ENCODE measurements at places on chromosomes 11 and 22.

DNA sequence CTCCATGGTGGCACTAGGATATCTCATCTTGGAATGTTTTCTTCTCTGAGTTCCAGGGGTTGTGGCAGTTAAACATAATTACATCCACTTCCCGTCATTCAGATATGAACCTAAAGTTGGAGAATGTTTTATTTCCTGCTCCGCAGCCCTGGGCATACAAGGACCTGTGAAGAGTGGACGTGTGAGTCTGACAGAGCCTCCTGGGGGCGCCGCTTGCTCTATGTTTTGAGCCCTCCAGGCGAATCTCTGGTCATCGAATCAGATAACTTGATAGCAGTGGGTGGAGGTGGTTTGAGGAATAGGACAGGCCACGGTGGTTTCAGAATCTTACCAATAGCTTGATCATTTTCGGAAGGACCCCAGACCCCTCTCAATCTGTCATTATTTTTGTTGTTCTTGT, 174.2 kb downstream of the NTM start:
- DNase-seq, result no peak

GRCh38 chr11:117538263-117539135, 210.8 kb downstream of the CEP164 start:
- DNase-seq, result no peak

GRCh38 chr11:65398362-65398910, 12.0 kb downstream of the FRMD8 start:
- DNase-seq, result no peak

DNA sequence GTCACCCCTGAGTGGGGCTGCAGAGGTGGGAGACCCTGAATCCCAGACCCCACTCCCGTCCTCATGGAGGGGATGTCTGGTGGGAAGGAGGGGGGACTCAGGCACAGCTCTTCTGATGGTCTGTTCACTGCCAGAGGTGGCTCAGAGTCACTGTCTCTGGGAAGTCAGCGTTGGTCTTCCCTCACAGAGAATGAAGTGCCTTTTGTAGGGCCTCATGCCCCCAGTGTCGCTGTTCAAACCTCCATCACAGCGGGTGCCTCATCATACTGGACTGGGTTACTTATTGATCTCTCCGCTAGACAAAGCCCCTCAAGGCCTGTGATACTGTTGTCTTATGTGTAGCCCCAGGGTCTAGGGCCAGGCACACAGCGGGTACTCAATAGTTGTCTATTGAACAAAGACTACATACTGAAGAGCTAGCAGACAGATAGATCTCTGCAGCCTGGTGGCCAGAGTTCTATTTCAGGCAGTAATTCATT, 41.3 kb downstream of the CD6 start:
- no peak for DNase-seq

- no peak for DNase-seq
Measured at GRCh38 chr11:25408146-25408545, 911.3 kb downstream of the LUZP2 start.

DNA sequence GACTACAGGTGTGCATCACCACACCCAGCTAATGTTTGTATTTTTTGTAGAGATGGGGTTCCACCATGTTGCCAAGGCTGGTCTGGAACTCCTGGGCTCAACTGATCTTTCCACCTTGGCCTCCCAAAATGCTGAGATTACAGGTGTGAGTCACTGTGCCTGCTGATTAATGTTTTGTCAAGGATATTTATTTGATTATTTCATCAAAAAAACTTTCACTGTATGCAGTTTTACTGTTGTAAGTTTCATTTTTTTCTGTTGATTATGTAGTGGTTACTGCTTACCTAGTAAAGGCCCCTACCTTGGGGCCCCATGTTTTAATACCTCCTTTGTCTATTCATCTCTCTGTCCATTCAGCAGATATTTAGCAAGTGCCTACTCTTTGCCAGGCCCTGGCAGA, 16.7 kb upstream of the FAM168A start:
- DNase-seq, result no peak

DNA sequence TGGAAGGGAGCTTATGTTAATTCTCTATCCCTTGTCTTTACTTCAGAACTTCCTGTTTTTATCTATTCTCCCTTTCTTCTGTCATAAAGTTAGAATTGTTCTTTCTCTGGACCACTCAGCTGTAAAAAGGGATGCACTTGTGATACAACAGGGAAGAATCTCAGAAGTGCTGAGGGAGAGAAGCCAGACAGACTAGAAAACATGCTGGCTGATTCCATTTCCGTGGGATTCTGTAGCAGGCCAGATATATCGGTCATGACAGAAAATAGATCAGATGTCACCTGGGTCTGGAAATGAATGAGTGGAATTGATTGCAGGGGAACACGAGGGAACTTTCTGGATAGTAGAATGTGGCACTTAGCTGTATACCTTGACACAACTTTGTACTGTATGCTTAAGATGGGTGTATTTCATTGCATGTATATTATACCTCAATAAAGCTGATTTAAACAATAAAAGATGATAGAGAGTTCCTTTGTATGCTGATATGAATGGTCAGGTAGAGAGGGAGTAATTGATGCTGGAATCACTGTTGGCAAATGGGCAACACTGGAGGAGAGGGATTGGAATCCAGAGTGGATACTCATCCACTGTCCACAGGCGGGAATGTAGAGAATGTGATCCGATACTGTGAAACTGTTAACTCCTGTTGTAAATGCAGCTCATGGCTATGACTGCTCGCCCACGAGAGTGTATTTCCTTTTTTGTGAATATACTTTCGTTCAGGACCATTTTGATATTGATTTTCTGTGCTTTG, 59.6 kb downstream of the ATXN10 start:
- no peak for DNase-seq

GRCh38 chr11:35723493-35723892, 60.9 kb downstream of the TRIM44 start:
- no peak for DNase-seq

DNA sequence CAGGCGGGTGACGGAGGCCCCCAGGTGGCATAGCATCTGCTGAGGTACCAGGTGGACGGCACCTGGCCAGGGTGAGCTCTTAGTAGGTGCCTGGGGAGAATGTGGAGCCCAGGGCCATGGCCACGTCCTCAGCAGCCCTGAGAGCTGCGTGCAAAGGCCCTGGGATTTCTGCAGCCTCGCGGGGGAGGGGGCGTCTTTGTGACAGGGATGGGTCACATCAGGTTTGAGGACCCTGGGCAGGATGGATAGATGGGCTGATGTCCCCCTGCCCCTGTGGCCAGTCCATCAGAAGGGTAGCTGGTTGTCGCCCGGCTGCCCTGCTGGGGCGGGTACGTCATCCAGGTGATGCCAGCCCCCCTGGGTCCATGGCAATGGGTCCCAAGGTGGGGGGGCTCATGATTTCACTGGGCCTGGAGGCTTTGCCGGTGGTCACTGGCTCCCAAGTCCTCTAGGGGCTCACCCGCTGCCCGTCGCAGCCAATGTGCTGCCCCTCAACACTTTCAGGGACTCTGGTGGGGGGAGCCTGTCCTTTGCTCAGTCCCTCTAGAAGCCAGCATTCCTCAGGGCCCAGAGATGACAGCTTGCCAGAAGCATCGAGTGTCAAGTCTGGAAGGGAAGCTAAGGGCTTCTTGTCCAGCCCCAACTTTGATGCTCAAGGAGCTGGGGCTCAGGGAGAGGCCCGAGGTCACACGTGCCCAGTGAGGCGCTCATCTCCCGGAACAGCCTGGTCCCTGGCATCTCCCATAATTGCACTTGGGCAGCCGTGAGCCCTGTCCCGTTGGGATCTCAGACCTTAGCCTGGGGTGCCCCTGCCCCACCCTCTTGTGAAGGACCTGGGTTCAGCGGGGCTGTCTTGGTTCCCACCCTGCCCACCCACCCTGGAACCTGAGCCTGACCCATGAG, 777 bp downstream of the TBX10 start:
- no peak for DNase-seq

DNA sequence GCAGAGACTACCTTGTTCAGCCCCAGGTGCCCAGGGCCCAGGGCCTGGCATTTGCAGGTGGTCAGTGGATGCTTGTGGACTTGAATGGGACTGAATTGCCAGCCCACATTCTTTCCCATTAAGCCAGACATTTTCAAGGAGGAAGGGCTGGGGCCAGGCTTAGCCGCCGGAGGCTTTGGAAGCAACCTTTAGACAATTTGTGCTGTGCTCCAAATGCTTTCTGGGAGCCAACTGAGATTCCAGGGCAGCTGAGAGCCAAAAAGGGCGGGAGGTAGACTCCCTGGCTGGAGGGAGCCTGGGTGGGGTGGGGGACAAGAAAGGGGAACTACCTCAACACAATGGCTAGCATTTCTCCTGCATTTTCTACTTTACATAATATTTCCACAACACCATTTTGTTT, 54.8 kb upstream of the TIMP3 start:
- no peak for DNase-seq

DNA sequence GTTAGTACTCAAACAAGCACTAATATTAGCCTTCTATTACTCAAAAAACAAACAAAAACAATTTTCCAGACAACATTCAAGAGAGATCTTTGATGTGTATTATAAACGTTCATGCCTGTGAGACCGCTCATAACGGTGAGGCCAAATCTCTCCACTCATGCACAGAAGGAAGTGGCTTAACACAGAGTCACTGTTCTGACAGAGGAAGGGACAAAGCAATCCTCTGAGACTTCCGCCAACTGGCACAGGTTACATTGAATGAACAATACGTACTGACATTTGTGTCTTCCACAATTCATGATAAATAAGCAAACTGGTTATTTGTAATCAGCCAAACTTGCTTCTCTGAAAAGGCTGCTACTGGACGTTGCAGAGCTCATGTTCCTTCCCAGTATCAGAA, 30.5 kb downstream of the CHKA start:
- peak; percentile 14 for DNase-seq

- no peak for DNase-seq
Measured at GRCh38 chr11:14977101-14977880, 5.1 kb upstream of the CALCA start.

GRCh38 chr11:120141113-120141767, 3.3 kb upstream of the TRIM29 start:
- DNase-seq, result no peak

DNA sequence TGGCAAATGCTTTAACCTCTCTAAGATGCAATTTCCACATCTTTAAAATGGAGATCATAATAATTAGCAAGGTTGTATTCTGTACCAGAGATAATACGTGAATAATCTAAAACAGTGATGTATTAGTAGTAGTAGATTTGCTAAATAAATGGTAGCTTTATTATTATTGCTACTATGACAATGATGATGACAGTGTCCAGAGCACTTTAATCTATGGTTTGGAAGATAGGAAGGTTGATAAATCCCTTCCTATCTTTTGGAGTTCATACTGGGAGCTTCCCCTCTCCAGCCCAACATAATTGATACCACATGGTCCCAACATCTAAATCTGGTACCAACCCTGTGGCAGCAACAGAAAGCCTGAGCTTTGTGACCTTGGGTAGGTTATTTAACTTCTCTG, 267.8 kb downstream of the FAT3 start:
- no peak for DNase-seq

GRCh38 chr11:65629579-65629978, 8.3 kb upstream of the SIPA1 start:
- DNase-seq, result no peak

DNA sequence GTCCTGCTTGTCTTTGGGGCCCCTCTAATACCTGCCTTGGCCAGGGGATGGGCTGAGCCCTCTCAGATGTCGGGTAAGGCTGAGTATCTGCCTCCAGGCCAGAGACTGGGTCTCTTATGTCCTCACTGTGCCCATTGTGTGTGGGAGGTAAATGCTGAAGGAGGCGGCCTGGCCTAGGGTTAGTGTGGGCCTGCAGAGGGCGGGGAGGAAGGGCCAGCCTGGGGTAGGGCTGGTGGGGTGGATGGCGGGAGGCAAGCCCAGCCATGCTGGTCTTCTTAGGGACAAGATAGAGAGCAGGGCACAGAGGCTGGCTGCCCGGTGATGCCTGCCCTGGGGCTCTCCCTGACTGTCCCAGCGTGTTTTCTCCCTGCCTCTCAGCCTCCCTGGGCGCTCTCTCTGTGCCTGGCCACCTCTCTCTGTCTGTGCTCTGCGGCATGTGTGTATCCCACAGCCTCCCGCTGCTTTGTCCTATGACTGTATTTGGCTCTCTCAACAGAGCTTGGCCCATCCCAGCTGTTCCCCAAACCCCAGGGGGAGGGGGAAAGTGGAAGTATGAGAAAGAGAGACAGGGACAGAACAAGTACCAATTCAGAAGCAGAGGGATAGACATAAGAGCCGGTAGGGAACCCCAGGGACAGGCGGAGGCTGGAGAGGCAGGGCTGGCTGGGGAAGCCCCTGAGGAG, 57.0 kb downstream of the PDE2A start:
- no peak for DNase-seq

- no peak for DNase-seq
Measured at GRCh38 chr11:15993345-15993744, 363.0 kb downstream of the SOX6 start.

- DNase-seq, result no peak
Measured at GRCh38 chr11:8261291-8261690, 2.4 kb downstream of the LMO1 start.

GRCh38 chr22:47056776-47057470, 294.5 kb downstream of the TBC1D22A start:
- DNase-seq, result no peak

- no peak for DNase-seq
Measured at GRCh38 chr11:44270403-44271273, 39.3 kb downstream of the ALX4 start.

DNA sequence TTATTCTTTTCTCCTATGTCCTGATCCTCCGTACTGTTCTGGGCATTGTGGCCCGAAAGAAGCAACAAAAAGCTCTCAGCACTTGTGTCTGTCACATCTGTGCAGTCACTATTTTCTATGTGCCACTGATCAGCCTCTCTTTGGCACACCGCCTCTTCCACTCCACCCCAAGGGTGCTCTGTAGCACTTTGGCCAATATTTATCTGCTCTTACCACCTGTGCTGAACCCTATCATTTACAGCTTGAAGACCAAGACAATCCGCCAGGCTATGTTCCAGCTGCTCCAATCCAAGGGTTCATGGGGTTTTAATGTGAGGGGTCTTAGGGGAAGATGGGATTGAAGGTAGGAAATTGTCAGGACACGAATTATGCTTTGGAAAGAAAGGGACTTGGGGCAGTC, 843 bp downstream of the OR51T1 start:
- DNase-seq, result no peak

- no peak for DNase-seq
Measured at GRCh38 chr11:61952882-61953281, 2.7 kb downstream of the BEST1 start.

- no peak for DNase-seq
Measured at GRCh38 chr11:46723359-46723680, 4.3 kb downstream of the F2 start.

GRCh38 chr22:48702573-48703264, 1125.0 kb downstream of the BRD1 start:
- no peak for DNase-seq

GRCh38 chr11:99188221-99188620, 167.5 kb downstream of the CNTN5 start:
- no peak for DNase-seq

Measured in caudate nucleus (tissue), 63 donors.